Activated CD8-positive, alpha-beta memory T cell treated with anti-CD3 and anti-CD28 coated beads, Interleukin-2, amount 10 ng/mL, durations not matched to agents 7 days and 5 days (primary cell): ENCODE measurements at places on chromosomes 1 and 21.
A peak's percentile ranks its signal among the peaks of the same experiment; 100 is the strongest.

DNA sequence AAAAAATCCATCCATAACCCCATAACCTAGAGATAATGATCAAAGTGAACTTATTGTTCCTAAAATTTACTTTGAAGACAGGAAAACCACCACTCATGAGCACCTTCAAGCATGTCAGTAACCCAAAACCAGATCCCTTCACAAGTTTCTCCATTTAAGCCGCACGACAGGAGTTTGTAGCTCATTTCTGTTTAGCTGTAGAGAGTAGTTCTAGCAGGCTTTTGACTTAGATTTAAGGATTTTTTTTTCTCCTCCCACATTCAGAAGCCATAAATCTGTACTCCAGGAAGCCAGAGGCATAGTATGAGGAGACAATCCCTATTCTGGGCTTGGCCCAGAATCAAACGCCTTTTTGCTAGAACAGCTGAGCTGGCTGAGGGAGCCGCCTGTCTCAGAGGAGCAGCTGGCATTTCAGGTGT, 25.6 kb downstream of the TOMM20 start:
- DNase-seq: no peak

- DNase-seq: peak; percentile 53
Measured at GRCh38 chr1:26697431-26697977, 1.7 kb downstream of the ARID1A start.

DNA sequence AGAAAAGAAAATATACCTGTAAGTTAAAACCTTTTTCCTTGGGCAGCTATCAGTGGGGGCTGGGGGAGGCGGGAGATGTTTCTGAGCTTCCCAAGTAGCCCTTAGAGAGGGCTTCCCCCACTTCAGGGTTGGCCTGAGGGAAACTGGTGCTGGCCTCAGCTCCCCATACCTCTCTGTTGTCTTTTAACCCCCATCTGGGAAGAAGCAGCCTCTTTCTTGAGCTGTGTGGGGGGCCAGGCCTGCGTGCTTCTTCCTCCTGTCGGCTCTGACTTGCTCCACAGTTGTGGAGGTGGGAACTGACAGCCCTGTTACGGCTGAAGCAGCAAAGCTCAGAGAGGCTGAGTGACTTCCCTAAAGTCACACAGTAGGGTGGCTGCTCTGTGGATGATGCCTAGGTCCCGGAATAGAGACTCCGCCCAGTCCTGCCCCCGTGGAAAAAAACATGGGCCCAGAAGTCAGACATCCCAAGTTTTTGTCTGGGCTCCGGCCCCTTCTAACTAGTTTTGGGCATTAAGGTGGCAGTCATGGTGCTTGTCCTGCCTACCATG, 55.2 kb downstream of the ATP5PO start:
- no peak for DNase-seq

GRCh38 chr1:240496941-240497340, 115.0 kb downstream of the GREM2 start:
- no peak for DNase-seq

DNA sequence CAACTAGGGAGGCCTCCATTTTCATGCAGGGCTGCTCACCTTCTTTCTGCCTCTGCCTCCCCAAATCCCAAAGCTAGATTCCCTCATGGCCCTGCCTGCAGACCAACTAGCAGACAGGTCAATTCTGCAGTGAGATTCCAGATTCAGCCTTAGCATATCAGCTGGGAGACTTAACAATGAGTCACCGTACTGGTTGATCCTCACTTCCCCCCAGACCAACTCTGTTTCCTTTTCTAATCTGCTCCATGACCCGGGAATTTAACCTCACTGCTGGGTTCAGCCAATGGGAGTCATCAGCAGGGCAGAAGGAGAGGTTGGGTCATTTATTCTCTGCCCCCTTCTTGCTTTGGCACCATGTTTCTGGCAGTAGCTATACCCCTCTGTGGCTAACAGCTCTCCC, 140.6 kb upstream of the GRIK3 start:
- DNase-seq: no peak

- DNase-seq: no peak
Measured at GRCh38 chr21:42352441-42353095, 1.8 kb upstream of the TFF2 start.

DNA sequence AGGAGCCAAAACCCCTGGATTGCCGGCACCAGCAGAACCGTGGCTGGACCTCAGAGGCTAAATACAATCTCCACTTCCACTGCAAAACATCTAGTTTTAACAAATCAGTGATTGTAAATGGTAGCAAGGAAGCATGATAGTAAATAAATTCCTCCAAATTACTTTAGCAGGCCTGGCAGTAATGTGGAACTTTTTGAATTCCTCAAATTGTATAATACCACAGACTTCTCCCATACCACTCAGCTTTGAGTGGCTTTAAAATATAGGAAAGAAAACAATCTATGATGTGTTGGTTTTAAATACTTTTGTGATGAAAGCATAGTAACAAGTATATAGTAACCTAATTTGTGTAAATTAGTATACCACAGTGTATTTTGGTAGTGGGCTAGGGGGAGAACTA, 34.1 kb downstream of the NIBAN1 start:
- DNase-seq: no peak

GRCh38 chr21:42444745-42445059, 41.0 kb downstream of the UBASH3A start:
- no peak for DNase-seq

- no peak for DNase-seq
Measured at GRCh38 chr1:86960548-86960947, 46.1 kb downstream of the HS2ST1 start.

- DNase-seq: no peak
Measured at GRCh38 chr1:70043804-70044203, 161.6 kb downstream of the LRRC40 start.
